ENCODE measurements at places on chromosomes 5 and 9.

DNA sequence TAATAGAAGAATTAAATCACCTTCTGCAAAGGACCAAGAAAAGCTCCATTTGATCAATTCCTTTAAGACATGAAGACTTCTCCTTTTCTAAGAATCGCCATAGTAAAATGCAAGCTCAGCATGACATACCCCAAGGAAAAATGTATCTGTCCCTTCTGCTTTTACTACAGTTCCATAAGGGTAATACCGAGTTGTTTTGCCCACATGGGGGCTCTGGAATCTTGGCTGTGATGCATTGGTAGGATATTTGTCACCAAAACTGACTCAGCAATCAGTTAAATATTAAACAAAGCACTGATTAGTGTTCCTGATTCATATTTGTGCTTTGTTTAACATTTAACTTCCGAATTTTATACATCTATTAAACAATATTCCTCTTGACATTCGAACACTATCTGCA lies 24.3 kb upstream of the KCNIP1 start:
- peaks cover 2% of the 10 kb centered on the region for H3K27me3 ChIP-seq
- H3K4me3 ChIP-seq: no peak overlapping the region
- DNase-seq: no peak
- no peak overlapping the region for H3K27ac ChIP-seq

DNA sequence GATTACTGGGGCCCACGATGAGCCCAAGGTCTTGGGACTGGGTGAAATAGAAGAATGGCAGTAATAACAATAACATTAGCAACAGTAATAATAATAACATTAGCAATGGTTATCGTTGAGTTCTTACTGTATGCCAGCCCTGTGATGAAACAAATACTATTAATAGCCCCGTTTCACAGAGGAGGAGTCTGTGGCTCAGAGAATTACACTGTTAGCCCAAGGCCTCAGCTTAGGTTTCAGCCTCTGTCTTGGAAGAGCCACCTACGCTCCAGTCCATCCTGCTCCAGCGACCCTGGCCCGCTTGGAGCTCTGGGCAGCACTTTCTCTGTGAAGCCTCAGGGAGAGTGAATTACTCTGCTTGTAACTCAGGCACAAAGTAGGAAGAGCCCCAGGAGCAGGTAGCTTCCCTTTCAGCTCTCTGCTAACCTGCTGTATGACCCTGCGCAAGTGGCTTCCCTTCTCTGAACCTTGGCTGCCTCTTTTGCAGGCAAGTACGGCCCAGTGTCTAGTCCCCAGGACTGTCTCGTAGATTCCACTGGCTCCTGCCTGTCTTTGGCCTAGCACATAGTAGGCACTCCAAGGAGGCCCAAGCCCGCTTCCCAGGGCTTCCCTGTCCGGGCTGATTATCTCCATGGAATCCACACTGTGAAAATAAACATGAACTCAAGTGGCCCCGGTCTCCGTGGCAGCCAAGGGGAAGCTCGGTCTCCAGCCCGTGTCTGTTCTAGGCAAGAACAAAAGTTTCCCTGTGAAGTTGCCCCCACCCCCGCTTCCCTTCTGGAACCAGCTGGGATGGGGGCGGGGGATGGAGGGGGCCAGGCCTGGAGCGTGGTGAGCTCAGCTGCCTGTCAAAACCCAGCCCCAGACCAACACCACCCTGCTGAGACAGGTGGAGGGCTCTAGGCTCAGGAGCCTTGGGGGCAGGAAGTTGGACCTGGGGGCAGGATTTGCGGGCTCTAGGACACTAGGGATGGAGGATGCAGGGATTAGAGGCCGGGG lies 26.2 kb upstream of the LMX1B start:
- H3K36me3 ChIP-seq: no peaks in the 10 kb centered on the region
- DNase-seq: no peak
- H3K4me3 ChIP-seq: no peak overlapping the region
- H3K27me3 ChIP-seq: peaks cover 47% of the 10 kb centered on the region
- no peak overlapping the region for H3K27ac ChIP-seq

- H3K4me3 ChIP-seq: no peak overlapping the region
- H3K36me3 ChIP-seq: no peaks in the 10 kb centered on the region
- H3K27me3 ChIP-seq: no peaks in the 10 kb centered on the region
- no peaks in the 10 kb centered on the region for H3K4me1 ChIP-seq
Measured at GRCh38 chr5:38795986-38796741, 49.6 kb upstream of the OSMR start.

DNA sequence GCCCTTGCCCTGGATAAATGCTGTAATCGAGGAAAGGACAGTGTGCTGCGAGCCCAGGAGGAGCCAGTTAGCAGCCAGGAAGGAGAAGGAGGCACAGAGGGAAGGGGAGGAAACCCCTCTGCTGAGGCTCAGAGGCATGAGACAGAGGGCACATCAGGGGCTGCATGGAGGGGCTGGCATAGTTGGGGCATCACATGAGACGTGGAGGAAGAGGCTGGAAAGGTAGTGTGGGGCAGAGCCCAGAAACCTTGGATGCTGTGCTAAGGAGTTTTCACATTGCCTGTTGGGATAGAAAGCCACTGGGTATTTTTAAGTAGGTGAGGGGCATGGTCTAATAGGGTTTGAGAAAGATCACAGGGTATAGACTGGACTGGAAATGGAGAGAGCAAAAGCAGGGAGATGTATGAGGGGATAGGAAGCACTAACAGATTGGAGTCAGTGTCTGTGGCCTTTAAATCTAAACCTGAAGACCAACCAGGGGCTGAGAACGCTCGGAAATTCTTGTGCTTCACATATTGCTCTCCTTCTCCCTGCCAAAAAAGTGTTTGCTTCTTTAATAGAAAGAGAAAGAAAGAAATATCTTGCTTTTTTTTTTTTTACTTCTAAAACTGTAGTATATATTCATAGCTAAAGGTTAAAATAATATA lies 33.0 kb upstream of the ANGPTL2 start:
- no peaks in the 10 kb centered on the region for H3K27me3 ChIP-seq
- no peak for DNase-seq
- H3K36me3 ChIP-seq: no peaks in the 10 kb centered on the region
- peaks cover 9% of the 10 kb centered on the region for H3K4me1 ChIP-seq

DNA sequence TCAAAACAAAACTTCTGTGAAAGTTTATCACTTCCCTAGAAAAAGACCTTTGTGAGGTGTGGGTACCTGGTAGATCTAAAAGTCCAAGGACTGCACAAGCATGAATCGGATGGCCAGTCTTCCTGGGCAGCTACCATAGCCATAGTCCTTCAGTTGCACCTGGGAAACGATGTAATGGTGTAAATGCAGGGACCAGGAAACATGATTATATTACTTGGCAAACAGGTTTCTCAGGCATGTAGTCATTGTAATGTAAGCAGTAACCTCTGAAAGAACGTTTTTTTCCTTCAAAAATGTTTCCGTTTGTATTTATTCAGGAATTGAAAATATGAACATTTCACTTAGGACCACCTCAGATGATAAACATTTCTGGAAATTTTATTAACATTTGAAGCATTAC lies 433.4 kb downstream of the DTWD2 start:
- no peak overlapping the region for H3K4me3 ChIP-seq
- no peak overlapping the region for H3K27ac ChIP-seq
- no peaks in the 10 kb centered on the region for H3K27me3 ChIP-seq
- H3K4me1 ChIP-seq: no peaks in the 10 kb centered on the region
